ENCODE measurements at places on chromosomes 1 and 21.

DNA sequence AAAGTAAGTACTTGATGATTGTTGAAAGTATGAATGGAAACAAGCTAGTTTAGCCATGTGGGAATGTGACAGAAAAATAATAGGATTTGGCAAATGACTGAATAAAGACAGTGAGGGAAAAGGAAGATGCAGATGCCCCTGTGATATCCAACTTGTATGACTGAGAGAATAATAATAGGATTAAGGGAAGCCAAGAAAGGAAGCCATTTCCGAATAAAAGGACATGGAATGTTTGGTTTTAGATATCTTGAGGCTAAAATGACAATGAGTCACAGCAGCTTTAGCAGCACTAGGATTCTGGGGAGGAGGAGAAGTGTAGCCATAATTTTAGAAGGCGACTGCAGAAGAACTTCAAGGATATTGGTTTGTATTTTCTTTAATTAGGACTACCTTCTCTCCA lies 109.2 kb downstream of the TTLL7 start:
- DNase-seq, result no peak

DNA sequence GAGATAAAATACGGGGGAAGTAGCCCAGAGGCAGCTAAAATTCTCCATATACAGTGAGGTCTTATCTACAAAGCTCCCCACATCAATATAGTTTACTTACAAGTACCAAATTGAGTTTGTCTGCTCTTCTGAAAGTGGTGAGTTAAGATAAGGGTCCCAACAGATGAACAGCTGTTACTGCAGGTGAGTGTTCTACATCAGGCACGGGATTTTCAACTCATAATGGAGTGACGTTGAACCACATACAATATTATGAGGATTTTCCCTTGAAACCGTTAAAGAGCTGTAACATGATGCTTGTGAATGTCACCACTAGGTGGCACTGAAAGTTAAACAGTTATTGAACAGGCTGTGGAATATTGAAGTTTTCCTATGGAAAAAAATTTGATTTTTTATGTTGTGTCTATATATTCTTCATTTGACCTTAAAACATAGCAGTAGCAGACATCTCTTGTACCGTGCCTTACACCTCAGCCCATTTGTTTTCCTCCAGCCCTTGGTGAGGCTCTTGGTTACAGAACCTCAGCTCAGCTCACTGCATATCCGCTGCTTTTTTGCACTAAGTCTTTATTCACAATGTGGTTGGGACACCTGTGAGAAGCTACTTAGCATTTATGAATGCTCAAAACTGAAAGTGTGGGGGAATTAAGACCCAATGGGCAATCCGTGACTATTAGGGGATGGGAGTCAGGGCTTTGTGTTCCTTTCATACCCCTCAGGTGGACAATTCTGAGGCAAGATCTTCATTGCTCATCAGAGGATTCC lies 23.2 kb downstream of the CD1D start:
- peak; percentile 52 for DNase-seq

DNA sequence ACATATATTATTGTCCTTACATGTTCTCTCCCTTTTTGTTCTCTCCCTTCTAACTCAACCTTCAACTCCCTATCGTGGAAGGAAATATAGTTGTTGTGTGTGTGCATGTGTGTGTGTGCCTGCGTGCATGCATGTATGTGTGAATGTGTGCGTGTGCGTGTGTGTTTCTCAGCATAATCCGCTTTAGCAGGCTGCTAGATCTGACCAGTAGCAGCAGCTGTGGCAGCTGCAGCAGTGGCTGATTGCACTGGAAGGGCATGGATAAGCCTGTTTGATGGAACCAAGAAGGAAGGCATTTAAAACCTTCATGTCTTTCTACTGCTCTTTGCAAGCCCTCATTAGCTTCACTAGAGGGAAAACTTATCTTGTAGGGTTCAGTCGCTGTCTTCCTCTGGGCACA lies 65.6 kb upstream of the IRF2BP2 start:
- no peak for DNase-seq

- DNase-seq, result no peak
These were observed 6.5 kb downstream of the ZP4 start for GRCh38 chr1:237884237-237884636.

- DNase-seq, result no peak
These were observed 6.8 kb upstream of the KIAA1614 start for GRCh38 chr1:180905927-180906326.
